Endodermal cell (in vitro differentiated cells): ENCODE measurements at places on chromosomes 1 and 21.

GRCh38 chr1:25922056-25922970 is 16.1 kb upstream of the STMN1 start:
- DNase-seq = peak; percentile 85

DNA sequence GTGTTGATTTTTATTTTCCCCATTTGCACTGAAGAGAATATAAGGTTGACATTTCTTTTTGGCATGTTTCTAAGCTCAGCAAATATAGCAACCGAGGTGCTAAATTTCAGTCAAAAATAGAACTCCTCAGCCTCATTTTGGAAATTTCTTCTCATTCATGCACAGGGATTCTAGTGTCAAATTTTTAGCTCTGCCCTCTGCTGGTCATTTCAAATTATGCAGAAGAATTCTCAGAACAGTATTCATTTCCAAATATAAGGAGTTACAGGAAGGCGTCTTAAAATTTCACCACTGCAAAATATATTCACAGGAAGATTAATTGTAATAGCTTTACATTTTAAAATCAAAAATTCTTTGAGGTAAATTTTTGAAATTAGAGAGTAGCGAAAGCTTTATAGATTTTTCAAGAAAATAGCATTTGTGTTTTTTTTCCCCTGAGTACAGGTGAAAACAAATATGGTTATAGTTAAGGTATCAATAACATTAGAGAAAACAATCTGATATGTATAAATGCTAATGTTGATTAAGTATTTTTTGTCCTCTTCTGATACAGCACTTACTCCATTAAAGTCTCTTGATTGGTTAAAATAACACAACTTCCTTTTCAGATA is 57.9 kb downstream of the FMN2 start:
- DNase-seq = no peak

- DNase-seq = no peak
These were observed 20.6 kb downstream of the GPR3 start for GRCh38 chr1:27413004-27413403.

GRCh38 chr1:236877661-236878060 is 82.6 kb downstream of the MTR start:
- no peak for DNase-seq

DNA sequence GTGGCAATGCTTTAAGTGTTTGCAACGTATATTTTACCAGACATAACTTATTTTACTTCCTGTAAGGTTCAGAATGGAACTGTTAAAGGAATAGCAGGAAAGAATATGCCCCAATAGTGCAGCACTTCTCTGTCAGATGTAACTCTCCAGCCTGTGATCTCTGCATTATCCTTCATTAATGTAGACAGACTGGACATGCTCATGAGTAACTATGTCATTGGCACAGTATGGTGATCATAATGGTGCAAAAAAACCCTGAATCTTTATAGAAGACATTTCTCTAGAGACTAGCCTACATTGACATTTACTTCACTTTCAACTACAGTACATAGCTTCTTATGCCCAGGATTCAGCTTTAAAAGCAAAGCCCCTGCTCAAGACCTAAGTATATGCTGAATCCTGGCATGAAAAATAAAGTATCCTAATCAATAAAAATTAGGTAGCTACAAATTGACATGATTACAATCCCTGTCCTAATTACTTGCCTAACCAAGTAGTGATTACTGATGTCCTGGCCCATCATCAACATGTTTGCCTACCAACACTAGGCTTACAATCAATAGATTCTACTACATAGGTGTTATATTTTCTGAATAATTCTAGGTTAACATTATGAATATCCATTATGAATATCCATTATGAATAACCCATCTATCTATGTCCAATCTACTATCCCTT is 13.9 kb downstream of the COX20 start:
- DNase-seq = no peak

GRCh38 chr21:24260751-24261150 is 1346.5 kb downstream of the MRPL39 start:
- no peak for DNase-seq

- DNase-seq = no peak
These were observed 187.2 kb downstream of the FGGY start for GRCh38 chr1:59484096-59484495.

GRCh38 chr1:213988507-213989001 is 781 bp downstream of the PROX1 start:
- peak; percentile 70 for DNase-seq

GRCh38 chr1:72369069-72369757 is 86.9 kb upstream of the NEGR1 start:
- no peak for DNase-seq

GRCh38 chr1:236786453-236786852 is 8.6 kb upstream of the MTR start:
- DNase-seq = peak; percentile 40

DNA sequence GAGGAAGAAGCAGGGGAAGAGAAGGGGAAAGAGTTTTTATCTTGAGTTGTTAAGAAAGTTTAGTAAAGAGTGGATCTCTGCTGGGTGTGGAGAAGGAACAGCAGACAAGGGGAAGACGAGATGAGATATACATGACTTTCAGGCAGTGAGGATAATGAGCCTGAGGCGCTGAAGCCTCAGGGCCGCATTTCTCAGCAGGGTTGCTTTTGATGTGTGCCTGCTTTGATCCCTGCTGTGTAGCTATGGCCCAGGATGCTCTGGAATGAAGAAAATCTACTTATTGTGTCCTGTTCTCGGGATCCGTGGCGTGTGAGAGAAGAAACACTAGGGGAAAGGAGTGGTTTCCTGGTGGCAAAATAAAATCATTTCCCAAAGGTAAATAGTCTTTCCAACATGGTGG is 15.1 kb upstream of the RPE65 start:
- DNase-seq = peak; percentile 76

GRCh38 chr1:109832945-109833344 is 69.2 kb upstream of the EPS8L3 start:
- DNase-seq = peak; percentile 73
